ENCODE measurements at places on chromosomes 7 and 10.

- DNase-seq: peak; percentile 87
Observed at GRCh38 chr7:133530682-133531081, 277.8 kb downstream of the EXOC4 start.

- DNase-seq: peak; percentile 36
Observed at GRCh38 chr7:36048902-36049240, 104.2 kb upstream of the EEPD1 start.

- no peak for DNase-seq
Observed at GRCh38 chr10:131955591-131956340, 26.0 kb downstream of the BNIP3 start.

- no peak for DNase-seq
Observed at GRCh38 chr10:125633517-125633999, 49.4 kb downstream of the TEX36 start.

GRCh38 chr10:117668327-117669008, 125.9 kb downstream of the EMX2 start:
- DNase-seq: no peak

- DNase-seq: peak; percentile 33
Observed at GRCh38 chr10:117004227-117005025, 561 bp downstream of the SHTN1 start.

GRCh38 chr10:71629131-71629530, 90.4 kb downstream of the C10orf105 start:
- DNase-seq: no peak

Measured in cardiac fibroblast (primary cell).